ENCODE measurements at places on chromosomes 6 and 20.

DNA sequence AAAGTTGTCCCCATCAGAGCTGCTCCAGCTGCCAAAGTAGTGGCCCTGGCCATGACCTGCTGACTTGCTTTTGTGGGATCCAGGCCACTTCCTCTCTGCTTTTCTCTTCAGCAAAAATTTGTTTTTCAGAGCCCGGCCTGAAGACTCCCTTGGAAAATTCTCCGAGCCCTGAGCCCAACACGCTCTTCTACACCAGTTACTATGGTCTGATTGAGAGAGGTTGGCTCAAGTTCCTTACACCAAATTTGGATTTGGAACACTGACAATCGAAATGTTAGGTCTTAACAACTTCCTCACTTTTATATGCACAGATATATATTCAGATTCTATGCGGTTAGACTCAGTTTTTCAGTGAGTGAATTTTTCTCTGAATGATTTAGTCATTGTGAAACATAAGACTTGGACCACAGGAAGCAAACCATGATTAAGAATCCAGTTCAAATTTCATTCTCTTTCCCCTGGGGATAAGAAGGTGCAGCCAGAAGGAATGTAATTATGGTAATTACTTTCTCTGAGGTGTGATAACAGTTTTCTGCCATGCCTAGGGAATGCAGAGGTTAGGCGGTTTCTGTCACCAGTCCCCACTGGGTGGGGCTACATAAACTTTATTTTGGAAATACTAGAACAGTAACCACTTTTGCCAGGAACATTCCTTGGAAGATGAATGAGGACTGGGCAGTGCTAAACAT lies 365.2 kb downstream of the SYNE1 start:
- DNase-seq = no peak

DNA sequence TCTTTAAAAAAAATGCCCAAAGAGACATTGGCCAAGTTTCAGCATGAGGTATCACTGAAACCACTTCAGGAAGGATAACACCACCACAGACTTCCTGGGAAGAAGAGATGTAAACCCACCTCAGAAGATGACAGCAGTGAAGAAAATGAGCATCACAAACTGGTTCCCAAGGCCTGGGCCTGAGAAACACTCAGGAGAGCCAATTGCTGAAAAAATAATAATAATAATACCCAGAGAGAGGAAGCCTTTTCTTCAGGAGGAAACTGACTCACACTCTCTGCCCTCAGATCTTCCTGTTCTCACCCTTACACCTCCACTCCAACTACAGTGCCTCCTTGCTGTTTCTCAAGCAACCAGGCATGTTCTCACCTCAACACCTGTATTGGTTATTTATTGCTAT lies 68.1 kb upstream of the MAFB start:
- DNase-seq = no peak

DNA sequence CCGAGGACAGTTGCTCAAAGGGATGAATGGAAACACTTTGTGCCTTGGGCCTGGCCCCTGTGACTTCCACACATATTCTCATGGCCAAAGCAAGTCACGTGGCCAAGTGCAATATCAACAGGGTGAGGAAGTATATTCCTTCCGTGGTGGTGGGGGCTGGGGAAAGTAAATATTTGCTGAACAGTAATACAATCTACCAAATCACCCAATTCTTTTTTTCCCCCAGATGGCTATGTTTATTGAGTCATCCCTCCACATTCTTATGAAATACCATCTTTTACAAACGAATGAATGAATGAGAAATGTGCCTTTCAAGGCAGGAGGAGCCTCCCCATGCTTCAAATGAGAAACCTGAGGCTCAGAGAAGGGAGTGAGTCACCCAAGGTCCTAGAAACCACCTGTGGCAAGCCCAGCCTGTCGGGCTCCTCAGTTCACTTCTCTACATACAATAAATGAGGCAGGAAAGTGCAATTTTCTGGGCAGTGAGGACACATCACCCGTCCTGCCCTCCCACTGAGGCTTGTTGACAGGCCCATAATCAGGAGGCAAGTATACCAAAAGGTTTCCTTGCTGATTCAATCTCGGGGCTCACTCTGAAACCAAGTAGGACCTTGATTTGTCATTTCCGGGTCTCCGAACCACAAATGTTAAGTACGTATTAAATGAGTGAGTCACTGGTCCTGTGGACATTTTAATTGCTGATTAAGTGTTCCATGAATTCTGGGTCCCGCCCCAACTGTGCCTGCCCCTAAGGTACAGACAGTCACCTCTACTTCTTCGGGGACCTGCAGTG lies 25.3 kb upstream of the TOP1 start:
- DNase-seq = no peak

- no peak for DNase-seq
Observed at GRCh38 chr20:18164356-18164755, 26.7 kb downstream of the KAT14 start.

- peak; percentile 19 for DNase-seq
Observed at GRCh38 chr6:118283766-118284165, 264.3 kb upstream of the PLN start.

GRCh38 chr20:19098117-19098516 lies 114.3 kb upstream of the SLC24A3 start:
- DNase-seq = no peak

- no peak for DNase-seq
Observed at GRCh38 chr6:135962731-135963130, 111.2 kb downstream of the PDE7B start.

DNA sequence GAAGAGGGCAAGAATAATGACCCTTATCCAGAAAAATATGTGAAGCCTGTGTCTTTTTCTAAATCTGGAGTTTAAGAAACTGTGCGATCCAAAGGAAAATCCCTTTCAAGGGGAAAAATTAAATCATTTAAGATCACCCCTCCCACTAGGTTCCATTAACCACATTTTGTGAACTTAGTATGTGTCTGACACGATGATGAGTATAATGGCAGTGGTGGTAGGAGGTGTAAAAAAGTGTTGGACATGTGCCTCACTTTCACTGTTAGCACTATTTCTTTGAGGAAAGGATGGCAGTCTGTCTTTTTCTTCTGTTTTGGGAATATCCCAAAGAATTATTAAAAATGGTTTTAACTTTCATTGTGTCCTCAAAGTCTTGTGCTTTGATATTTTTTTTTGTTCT lies 392.3 kb upstream of the CITED2 start:
- DNase-seq = no peak

GRCh38 chr20:21391185-21391971 lies 5.9 kb downstream of the NKX2-4 start:
- DNase-seq = peak; percentile 75

- DNase-seq = no peak
Observed at GRCh38 chr6:136586295-136586694, 36.1 kb upstream of the MAP7 start.

GRCh38 chr6:1984346-1984994 lies 260.9 kb downstream of the GMDS start:
- no peak for DNase-seq

- no peak for DNase-seq
Observed at GRCh38 chr20:7806831-7807230, 133.4 kb downstream of the HAO1 start.

DNA sequence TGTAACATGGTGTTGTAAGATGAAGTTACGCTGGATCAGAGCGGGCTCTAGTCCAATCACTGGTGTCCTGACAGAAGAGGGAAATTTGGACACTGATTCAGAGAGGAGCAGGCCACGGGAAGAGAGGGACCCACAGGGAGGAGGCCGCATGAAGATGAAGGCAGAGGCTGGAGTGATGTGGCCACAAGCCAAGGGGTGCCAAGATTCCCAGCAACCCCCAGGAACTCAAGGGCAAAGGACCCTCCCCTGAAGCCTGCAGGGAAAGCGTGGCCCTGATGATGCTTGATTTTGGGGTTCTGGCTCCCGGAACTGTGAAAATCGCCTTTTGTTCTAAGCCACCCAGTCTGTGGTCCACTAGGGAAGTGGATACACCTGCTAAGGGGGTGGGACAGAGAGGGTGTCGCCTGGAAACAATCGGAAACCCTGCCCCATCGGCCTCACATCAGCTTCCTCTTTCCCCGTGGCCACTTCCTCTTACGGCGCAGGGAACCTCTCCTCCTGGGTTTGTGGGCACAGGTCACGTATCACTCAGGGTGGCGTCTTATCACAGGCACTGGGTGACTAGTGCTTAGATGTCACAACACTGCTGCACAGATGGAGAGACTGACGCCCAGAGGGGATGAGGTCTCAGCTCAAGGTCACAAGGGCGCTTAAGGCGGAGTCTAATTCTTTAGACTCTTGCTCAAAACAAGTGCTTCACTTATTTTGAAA lies 58.0 kb downstream of the SULF2 start:
- no peak for DNase-seq

GRCh38 chr6:45438849-45439406 lies 61.2 kb upstream of the SUPT3H start:
- DNase-seq = no peak

DNA sequence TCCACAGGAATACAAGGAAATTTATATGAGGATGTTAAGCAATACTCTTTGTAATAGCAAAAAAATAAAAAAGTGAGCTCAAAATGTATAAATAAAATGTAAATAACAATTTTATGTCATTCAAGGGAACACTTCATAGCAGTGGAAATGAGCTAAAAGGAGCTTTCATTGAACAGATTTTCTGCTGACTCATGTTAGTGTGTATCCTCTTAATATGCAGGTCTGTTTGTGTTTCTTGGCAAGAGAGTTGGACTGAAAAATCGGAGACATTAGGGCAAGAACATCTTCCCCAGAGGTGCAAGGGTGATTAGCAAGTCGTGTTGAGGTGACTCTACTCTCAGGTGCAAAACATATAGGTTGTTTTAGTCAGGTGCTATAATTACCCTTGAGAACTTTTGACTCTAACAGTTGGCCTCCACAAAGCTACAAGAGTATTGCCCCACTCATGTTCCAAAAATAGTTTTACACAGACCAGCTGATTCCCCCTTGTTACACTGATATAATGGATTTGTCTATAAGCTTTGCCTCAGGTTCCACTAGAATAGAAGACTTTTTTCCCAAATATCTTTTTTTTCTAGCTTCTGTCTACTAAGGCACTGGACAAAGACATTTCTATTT lies 702.9 kb downstream of the TENT5A start:
- DNase-seq = no peak

DNA sequence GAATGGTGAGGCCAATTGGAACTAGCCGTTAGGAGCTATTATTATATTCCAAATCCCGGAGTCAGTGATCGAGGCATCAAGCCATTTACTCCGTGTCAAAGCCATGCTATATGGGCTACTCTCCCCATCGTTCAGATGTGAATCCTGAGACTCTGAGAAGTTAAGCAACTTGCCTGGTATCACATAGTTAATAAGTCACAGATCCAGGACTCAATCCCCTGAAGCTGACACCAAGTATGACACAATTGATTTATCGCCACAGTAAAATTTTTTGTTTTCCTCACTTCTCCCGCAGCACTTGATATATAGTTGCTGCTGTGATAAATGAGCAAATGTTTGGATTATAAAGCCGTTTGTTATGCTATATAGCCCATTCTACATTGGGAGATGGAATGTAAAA lies 50.8 kb upstream of the TSHZ2 start:
- DNase-seq = no peak

- DNase-seq = no peak
Observed at GRCh38 chr6:138528137-138528536, 28.8 kb upstream of the NHSL1 start.

DNA sequence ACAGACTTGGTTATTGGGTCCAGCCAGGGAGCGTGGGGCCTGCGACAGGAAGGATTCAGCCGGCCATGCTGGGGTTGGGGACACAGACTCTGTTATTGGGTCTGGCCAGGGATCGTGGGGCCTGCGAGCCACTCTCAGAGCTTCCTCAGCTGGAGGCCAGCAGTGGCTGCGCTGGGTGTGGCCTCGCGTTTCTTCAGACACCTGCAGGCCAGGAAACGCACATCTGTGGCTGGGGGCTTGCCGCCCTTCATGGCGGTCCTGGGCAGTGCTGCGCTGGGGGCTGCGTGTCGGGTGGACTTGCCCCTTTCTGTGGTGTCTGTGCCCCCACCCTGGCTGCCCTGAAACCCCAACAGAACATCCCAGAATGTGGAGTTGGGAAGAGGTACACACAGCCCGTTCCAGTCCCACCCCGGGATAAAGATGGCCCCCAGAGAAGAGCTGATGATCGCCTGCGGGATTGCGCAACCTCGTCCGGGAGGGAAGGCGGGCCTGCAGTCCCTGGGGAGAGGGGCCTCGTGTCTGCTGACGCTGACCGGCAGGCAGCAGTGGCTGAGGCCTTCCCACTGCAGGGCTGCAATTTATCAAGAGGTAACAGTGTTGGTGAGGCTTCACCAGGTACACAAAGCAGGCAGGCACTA lies 16.9 kb upstream of the MTG2 start:
- no peak for DNase-seq

DNA sequence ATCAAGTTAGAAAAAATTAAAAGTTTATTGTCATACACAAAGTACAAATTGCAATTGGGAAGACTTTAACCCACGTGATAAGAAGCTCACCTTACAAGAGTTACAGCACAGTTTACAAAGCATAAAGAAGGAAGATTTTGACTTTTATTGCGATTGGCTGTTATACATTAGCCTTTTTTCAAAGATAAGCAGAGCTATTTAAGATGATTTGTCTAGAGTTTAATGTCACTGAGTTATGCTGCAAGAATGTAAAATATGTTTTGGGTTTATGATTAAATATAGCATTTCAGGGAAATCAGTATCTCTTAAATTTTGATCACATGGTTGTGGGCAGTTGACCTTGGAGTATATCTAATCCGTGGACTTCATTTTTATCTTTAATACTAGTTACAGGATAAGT lies 664.2 kb upstream of the PTCHD4 start:
- no peak for DNase-seq

GRCh38 chr6:93424303-93425064 lies 5.1 kb upstream of the EPHA7 start:
- DNase-seq = no peak

GRCh38 chr6:139372326-139373153 lies 1.9 kb downstream of the CITED2 start:
- no peak for DNase-seq

GRCh38 chr6:35719830-35720733 lies 16.8 kb upstream of the ARMC12 start:
- peak; percentile 78 for DNase-seq

DNA sequence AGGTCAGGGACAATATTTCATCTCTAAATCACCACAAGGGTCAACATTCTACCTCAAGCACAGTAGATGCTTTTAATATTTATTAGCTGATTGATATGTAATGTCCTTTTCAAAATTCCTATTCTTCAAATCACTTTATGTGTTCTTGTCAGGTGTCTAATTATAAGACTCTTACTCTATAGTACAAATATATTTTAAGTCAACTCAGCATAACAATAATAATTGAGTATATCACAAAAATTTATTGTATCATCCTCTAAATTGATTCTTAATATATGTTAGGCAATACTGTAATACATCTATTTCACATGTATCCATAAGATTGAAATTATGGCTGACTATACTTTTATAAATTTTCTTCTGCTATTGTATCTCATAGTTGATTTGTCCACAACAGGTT lies 423.9 kb downstream of the PKHD1 start:
- no peak for DNase-seq

- no peak for DNase-seq
Observed at GRCh38 chr6:98033617-98034016, 750.6 kb upstream of the MMS22L start.

DNA sequence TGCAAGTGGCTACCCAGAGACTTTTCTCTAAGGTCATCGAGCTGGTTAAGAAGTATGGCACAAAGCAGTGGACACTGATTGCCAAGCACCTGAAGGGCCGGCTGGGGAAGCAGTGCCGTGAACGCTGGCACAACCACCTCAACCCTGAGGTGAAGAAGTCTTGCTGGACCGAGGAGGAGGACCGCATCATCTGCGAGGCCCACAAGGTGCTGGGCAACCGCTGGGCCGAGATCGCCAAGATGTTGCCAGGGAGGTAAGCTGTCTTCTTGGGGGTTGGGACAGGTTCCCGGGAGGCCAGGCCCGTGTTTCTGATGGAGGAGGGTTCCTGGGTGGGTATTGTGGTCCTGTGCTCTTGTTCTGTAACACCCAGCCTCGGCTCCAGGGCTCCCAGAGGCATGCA lies 19.9 kb downstream of the MYBL2 start:
- no peak for DNase-seq

All from right kidney (tissue), 9 donors.